Fibroblast of skin of right biceps (primary cell): ENCODE measurements at places on chromosomes 7 and 10.

- DNase-seq = no peak
These were observed 67.8 kb downstream of the PTEN start for GRCh38 chr10:87930934-87931835.

DNA sequence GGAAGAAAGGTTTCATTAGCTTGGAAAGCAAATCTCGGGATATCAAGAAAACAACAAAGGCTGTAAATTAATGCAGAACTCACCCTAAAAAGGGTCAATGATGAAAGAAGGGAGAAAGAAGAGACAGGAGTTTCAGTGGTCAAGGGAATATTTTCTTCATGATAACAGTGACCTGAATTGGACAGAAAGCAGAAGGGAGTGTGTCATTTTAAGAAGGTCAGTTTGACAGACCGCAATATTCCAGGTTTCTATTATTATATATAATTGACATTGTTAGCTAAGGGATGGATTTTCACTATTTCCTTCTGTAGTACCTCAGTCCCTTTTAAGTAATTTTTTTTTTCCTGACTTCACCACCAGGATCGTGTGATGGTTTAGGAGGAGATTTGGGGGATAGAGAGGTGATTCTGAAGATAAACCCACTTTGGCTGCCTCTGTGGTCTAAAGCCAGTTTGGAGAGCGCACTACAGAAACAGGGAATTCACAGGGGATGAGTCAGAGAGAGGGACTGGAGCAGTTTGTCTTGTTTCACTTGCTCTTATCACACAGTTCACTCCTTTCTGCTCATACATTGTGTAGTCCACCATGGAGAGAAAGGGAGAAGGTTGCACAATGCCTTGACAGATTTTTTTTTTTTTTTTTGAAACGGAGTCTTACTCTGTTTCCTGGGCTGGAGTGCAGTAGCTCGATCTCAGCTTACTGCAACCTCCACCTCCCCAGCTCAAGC lies 417.9 kb downstream of the AUTS2 start:
- DNase-seq = peak; percentile 85

GRCh38 chr10:88395677-88396076 lies 187.4 kb downstream of the RNLS start:
- peak; percentile 25 for DNase-seq

- DNase-seq = no peak
These were observed 9.7 kb downstream of the ADRA2A start for GRCh38 chr10:111086574-111086973.

- DNase-seq = no peak
These were observed 131.3 kb upstream of the FAM20C start for GRCh38 chr7:61111-61510.

GRCh38 chr10:122435212-122435827 lies 19.1 kb upstream of the ARMS2 start:
- peak; percentile 40 for DNase-seq

GRCh38 chr7:23474829-23475575 lies 4.7 kb upstream of the IGF2BP3 start:
- DNase-seq = peak; percentile 23

- no peak for DNase-seq
These were observed 28.7 kb downstream of the ST8SIA6 start for GRCh38 chr10:17425584-17426262.

DNA sequence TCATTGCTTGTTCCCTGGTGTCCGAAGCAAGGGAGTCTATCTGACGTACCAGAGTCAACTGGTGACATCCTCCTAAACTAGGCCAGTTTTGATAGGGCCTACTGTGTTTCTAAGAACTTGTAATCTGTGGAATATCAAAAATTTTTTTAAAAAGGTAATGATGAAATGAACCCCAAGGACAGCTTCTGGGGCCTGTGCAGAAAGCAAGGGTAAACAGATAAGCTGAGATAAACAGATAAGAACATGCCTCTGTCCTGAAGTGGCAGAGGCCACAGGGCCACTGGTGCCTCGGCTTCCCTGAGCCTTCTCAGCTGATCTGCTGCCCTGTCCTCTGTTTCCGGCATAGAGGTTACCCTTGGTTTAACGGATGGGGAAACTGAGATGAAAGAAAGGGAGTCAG lies 8.8 kb downstream of the GRK5 start:
- DNase-seq = no peak

GRCh38 chr10:113076949-113077348 lies 126.9 kb downstream of the TCF7L2 start:
- DNase-seq = no peak

DNA sequence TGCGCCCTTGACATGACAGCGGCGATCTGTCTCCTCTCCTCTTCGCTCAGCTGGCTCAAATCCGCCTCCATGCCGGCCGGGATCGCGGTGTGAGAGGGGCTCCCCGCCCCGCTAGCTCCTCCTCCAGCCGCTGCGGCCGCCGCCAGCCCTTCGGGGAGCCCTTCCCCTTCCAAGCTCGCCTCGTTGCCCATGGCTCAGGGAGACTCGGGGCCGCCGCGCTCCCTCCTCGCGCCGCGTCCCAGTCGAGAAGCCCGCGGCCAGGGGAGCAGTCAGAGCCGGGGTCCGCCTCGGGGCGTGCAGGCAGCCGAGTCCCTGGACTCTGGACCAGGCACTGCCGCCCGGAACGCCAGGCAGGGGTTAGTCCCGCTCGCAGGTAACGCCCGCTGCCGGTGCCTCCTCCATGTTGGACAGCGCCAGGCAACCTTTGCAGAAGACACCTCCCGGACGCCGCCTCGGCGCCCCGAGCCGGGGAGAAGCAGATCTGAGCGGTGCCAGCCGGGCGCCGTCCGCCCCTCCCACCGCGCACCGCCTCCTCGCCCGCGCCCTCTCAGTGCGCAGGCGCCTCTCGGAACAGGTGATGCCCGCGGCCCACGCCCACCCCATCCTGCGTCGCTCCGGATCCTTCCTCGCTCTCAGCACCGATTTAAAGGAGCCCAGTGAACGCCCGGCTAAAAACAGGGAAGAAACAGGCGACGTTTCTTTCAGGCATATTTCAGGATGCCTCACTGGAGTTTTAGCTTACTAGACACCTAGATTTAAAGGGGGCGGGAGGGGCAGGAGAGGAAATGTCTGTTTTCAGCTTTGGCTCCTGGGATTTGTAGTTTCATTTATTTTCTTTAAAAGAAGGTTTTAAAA lies at the start of gene PCLO:
TSS of gene PCLO (minus strand) at position 483 of the 855 bp plus-strand sequence. CDS start at position 191, 292 bp downstream.
- DNase-seq = peak; percentile 41

DNA sequence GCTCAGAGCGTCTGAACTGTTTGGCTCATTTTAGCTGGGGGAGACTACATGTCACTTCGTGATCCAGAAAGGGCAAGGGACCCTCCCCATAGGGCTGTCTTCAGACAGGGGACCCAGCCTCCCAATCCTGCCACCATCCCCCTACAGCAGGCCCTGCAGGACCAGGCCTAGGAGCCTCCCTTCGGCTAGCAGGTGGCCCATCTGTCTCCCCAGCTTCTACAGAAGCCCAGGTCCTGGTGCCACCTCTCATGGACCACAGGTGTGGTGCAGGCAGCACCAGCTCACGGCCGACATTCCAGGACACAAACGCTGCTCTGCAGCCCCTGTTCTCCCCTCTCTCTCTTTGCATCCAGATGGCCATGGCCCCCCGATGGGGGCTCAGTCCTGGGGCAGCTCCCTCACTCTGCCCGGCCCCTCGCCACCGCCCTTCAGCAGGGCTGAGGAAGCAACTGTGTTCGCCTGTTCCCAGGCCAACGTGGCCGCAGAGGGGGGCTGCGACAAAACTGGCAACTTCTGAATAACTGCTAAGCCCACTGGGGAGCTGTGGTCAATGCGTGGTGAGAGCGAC lies 10.3 kb downstream of the TECPR1 start:
- no peak for DNase-seq

DNA sequence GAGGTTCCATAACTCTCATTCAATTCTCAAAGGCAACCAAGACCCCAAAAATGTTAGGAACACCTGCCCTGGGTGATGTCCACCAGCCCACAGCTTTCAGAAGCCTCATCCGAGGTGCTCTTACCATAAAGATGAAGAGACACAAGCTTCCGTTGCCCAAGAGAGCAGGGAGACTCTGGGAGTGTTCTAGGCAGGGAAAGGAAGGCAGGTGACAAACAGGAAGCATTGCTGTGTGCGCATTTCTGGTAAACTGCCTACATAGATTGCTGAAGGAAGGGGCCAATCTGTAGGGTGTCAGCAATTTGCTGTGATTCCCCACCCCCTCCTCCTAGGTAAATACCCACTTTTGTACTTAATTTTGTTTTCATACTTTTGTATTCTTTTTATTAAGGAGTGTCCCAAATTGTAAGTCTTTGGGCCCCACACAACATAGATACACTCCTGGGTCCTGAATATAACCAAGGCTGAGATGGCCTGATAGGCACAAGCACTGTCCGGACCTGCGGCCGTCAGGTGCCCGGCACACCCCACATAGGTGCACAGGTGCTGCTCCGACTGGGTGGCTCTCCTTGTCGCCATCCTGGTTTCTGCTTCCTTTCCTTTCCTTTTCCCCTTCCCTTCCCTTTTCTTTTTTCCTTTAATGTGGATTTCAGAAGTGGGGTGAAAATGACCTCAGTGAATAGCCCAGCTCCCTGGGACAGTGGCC lies 51.4 kb upstream of the SMNDC1 start:
- no peak for DNase-seq

GRCh38 chr7:120658516-120658915 lies 199.4 kb downstream of the TSPAN12 start:
- no peak for DNase-seq

DNA sequence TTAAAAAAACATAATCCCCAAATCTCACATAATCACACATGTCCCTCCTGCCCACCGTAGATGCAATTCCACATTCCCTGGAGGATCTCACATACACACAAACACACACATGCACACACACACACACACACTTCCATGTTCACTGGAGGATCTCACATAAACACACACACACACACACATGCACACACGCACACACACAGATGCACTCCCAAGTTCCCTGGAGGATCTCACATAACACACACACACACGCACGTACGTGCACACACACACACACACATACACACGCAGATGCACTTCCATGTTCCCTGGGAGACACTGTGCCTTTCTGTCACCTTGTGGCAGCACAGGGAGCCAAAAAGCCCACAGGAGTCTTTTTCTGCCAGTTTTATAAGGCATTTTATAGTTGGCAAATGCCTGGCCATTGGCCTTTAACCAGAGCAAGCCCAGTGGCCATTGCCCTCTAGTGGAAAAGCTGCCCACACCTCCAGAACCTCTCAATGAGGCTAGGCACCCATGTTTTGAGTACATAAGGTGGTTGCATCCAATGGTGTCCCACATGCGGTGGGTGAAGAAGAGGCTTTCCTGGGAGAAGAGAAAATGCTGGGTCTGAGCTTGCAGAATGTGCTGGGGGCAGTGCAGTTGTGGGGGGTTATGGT lies 115.4 kb upstream of the ACBD5 start:
- no peak for DNase-seq

DNA sequence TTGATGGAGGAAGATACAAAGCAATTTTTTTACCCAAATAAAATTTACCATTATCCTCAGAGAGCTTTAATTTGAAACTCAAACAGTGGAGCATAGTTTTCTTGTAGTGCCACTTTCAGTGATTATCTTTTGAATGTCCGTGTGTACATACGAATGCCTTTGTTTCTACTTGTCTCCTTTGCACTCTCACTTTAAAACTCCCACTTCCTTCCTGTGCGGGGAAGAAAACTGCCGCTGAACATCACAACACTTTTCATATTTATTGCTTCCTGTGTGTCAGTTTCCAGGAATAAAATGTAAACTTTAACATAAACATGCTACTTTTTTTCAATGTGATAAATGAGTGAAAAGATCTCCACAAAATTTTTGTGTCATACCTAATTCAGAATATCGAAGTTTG lies 102.4 kb downstream of the SEMA3A start:
- DNase-seq = peak; percentile 39

DNA sequence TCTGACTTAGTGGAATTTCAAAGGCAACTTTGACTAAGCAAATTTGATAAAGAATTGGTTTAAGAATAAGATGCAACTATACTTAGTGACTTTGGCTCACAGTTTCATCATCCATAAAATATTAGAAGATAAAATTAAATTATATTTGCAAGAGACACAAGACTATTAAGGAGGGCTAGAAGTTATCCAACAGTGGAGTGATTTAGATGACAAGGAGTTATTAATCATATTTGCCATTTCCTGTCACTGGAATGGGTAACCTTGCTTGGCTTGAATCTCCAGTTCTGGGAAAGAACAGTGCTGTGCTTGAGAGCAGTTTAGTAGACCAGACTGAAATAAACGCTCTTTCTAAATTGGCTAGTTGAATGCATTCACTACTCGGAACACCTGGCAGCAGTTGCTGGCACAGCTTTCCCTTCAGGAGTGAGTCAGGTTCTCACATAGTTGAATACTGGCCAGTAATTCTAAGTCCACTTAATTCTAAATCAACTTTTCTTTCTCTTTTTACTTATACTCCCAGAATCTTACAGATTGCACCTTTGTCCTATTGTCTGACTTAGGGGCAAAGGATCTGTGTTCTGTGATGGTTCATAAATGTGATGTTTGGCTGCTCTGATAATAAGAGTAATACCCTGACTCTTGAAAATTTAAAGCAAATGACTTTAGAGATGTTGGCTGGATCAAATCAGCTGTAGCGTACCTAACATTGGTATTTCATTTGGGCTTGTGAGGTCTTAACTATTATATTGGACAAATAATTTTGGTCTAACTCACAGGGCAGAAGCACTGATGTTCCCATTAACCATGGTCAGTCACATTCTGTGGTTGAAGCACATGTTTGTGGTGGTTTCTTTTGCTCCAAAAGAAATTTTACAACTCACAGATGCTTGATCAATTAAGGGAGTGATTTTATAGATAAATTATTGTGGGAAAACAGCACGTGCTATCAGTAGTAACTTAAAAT lies 16.6 kb downstream of the STMP1 start:
- DNase-seq = peak; percentile 67

GRCh38 chr10:132538031-132538789 lies 623 bp downstream of the INPP5A start:
- DNase-seq = no peak

DNA sequence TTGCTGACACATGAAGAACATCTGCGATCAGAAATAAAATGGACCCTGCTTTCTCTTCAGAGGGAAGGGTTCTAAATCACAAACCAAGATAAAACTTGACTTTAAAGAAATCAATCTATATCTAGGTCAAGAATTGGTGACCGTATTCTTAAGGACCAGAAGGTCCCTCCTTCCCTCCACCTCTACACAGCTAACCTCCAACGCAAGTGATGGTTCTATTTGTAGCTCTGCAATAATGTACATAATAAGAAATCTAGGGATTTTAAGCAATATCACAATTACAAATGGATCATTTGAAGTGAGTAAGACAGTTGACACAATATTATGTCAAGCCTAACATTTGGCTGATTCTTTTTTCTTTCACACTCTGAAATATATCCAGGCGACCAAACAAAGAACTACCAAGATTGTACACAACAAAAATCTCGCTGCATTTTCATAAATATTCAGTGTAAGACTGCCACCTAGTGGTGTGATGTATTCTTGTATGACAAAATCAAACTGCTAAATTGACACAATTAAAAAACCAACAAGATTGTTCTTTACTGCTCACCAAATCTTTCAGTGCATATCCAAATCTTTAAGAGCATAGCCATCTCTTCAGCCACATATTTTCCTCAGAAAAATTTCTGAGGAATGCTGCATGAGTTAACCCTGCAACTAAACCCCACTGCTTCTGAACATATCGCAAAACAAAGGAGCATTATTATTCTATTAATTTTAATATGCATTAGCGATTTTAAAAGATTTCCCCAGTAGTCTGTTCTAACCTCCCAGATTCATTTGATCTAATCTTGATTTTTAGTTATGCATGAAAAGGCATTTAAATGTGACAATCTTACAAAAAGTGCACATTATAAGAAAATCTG lies 44.5 kb downstream of the ICA1 start:
- peak; percentile 55 for DNase-seq
